HFFc6 (cell line): ENCODE measurements at places on chromosomes 6 and 20. TPM values are rescaled to one million over a fixed set of nuclear protein-coding genes. Genes with fewer than 3 reads are reported as not detected.

The AARS2 gene
- total RNA-seq = 8.5 to 10.7 TPM (median 10.6 TPM) in 3 replicates

The FAM229B gene
- total RNA-seq = 28.5 to 40.0 TPM (median 34.7 TPM) in 3 replicates

The MYT1 gene
- not detected in 3 replicates for total RNA-seq

The NKX2-2 gene
- total RNA-seq = 0.63 TPM in 1 of 3 replicates, not detected in the others

The CYP39A1 gene
- total RNA-seq = not detected in 3 replicates

The HIVEP1 gene
- 11.3 to 17.5 TPM (median 12.4 TPM) in 3 replicates for total RNA-seq

The DPM1 gene
- total RNA-seq = 54.0 to 59.1 TPM (median 57.0 TPM) in 3 replicates

The AIF1 gene
- total RNA-seq = not detected in 3 replicates

DNA sequence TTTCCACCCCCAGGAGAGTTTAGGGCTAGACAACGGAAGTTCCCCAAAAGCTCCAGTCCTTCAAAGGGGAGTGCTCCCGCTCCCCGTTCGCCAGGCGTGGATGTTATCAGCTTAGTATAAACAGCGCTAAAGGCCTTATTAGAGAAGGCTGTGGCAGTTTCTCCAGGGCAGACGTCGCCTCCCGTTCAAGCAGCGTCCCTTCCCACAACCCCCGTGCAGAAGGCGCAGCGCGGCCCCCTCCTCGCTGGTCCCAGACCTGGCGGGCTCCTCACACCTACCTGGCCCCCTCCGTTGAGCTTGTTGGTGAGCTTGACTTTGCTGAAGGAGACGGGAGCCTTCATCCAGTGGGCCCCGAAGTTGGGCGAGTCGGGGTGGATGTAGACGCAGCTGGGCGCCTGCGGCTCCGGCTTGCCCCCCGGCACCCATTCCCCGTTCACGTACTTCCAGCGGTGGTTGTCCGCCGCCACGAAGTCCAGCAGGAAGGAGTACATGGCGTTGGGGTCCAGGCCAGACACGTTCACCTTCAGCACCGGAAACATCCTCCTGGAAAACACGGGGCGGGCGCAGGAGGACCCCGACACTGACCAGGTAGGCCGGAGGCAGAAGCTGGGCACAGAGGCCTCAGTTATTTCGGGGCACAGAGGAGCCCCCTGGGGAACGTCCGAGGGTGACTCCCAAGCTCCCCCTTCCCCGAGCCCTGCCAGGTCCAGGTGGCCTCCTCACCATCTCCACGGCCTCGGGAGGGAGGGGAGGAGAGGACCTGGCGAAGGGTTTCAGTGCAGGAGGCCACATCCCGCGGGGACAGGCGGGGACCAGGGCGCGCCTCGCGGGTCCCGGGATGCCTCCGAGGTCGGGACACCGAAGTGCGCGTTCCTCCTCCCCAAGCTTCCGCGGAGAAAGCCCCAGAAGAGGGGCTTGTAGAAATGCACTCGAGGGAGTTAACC, 1.1 kb downstream of the TBXT start:
- DNase-seq = no peak

- peak; percentile 37 for DNase-seq
Observed at GRCh38 chr20:58078741-58079522, 149.5 kb downstream of the ANKRD60 start.

GRCh38 chr6:76035713-76036112, 36.7 kb downstream of the IMPG1 start:
- no peak for DNase-seq

GRCh38 chr6:40325041-40325440, 262.1 kb downstream of the LRFN2 start:
- DNase-seq = no peak

GRCh38 chr20:24657196-24657595, 187.8 kb downstream of the SYNDIG1 start:
- no peak for DNase-seq
